ENCODE measurements at places on chromosomes 1 and 21. TPM values are rescaled to one million over a fixed set of nuclear protein-coding genes. Genes with fewer than 3 reads are reported as not detected.

Gene TMEM82
- total RNA-seq: not detected

DNA sequence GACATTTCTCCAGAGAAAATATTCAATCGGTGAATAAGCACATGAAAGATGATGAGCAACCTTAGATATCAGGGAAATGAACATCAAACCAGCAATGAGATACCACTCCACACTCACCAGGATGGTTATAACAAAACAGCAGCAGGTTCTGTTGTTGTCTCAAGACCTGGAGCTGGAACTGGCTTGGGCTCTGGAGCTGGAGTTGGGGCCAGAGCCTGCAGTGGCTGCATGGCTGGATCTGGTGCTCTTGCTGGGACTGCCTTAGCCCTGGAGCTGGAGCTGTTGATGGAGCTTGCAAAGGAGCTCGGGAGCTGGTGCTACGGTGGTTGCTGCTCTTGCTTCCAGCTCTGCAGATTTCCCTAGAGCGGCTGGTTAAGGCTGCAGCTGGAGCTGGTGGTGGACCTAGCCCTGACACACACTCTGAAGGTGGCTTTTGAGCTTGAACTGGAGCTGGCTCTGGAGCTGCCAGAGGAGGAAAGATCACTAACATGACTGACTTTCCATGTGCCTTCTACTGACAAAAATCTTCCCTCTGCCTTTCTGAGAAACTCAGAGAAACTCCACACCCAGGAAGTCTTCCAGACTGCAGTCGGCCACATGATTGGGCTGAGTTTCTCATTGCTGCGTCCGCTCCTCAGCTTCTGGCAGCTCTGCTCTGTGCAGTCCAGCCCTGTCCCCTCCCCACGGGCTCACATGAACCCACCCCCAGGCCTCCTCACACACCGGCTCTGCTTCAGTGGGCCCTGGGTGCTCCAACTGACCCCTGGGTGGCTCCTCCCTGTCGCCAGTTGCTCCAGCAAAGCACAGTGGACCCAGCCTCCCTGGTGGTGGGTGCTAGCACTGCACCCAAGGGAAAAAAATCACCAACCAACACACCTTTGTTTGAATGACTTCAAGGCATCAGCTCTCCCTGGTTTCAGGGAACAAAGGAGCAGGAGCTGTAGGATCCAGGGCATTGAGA, 139.1 kb upstream of the FMN2 start:
- H3K4me3 ChIP-seq: no peak overlapping the region
- peak; percentile 62 for DNase-seq
- H3K27me3 ChIP-seq: peaks cover 4% of the 10 kb centered on the region
- H3K36me3 ChIP-seq: no peaks in the 10 kb centered on the region
- no peak overlapping the region for H3K27ac ChIP-seq

Gene OR6N1
- not detected for total RNA-seq

- no peaks in the 10 kb centered on the region for H3K4me1 ChIP-seq
- DNase-seq: peak; percentile 30
- H3K27ac ChIP-seq: no peak overlapping the region
- no peaks in the 10 kb centered on the region for H3K36me3 ChIP-seq
Measured at GRCh38 chr1:87449348-87449963, 120.8 kb downstream of the LMO4 start.

Gene DCST1
- not detected for total RNA-seq

DNA sequence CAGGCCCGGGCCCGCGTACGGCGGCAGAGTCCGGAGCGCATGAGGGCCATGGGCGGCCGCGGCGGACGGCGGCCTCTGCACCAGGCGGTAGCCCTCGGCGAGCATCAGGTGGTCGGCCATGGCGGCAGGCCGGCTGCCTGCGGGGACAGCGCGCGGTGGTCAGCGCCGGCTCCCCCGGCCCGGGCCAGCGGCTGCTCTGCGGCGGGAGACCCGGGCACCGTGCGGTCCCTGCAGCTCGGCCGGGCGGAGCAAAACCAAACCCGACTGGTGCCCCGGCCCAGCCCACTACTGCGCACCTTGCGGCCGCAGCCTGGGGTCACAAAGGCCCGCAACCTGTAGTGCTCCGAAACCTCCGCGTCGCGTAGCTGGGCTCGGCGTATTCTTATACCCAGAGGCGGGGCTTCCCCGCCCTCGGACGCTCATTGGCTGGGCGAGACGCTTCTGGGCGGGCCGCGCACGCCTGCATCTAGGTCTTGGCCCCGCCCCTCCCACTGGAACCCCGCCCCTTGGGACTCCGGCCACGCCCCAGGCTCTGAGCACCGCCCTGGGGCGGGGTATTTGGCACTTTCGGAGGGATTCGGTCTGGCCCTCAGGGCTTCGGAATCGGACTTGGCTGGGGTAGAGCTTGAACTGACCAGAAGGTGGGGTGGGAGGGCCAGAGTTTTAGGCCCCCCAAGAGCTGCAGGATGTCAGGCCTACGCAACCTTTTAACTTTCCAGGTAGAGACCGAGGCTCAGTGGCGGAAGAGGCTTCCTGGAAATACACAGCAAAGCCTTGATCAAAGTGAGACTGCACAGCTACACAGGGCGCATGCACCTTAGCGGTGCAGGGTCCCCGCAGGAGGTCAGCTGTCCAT, at the start of gene CITED4:
Gene CITED4 (minus strand): TSS at position 356 of the 856 bp plus-strand sequence. CDS start 236 bp downstream, at position 120.
- H3K27me3 ChIP-seq: no peaks in the 10 kb centered on the region
- H3K27ac ChIP-seq: no peak within 1 kb of the TSS
- peak within 1 kb of the TSS; percentile 73 for H3K4me3 ChIP-seq
- no peaks in the 10 kb centered on the region for H3K36me3 ChIP-seq
- peak; percentile 96 for DNase-seq

DNA sequence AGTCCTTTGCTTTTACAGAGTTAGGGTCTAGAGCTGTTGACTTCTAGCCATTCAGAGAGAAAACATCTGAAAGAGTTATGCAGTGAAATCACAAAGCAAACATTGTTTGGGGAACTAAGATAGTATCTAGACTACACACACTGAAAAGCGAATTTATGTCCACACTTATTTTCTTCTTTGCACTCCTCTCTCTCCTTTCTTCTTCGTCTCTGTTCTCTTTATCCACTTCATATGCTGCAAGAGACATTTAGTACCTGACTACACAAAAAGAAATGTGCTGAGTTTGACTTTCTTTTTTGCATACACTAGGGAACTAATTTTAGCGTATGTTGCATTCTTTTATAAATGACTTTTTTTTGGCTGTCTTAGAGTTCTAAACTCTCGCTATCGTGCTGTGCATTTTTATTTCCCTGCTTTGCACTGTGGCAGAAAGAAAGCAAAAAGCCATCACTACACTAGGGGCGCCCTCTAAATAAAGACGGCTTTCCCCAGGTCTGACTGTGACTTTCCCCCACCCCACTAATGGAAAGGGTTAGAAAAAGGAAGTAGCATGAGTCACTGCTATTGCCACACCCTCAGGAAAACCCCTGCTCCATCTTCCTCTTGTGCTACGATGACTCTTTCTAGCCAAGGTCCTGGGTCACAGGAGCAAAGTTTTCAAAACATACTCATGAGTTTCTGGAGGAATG, 65.7 kb downstream of the MAP3K7CL start:
- H3K4me1 ChIP-seq: peaks cover 34% of the 10 kb centered on the region
- peak overlapping the region; percentile 57 for H3K4me3 ChIP-seq
- H3K36me3 ChIP-seq: no peaks in the 10 kb centered on the region
- peak overlapping the region; percentile 64 for H3K27ac ChIP-seq
- no peaks in the 10 kb centered on the region for H3K27me3 ChIP-seq

Gene RAVER2
- 12.2 TPM for total RNA-seq

- H3K4me3 ChIP-seq: no peak overlapping the region
- DNase-seq: peak; percentile 88
- 0 out of 2 replicates have a peak, but pooled peaks cover 5% of the 10 kb centered on the region for H3K4me1 ChIP-seq
- no peaks in the 10 kb centered on the region for H3K36me3 ChIP-seq
Measured at GRCh38 chr1:165257969-165258459, 98.5 kb downstream of the LMX1A start.

- H3K36me3 ChIP-seq: no peaks in the 10 kb centered on the region
- DNase-seq: no peak
- no peaks in the 10 kb centered on the region for H3K27me3 ChIP-seq
- H3K4me1 ChIP-seq: peaks cover 42% of the 10 kb centered on the region
Measured at GRCh38 chr21:41725421-41726031, 41.3 kb downstream of the RIPK4 start.

Data from PC-3 (cell line).